Astrocyte of the cerebellum (primary cell): ENCODE measurements at places on chromosomes 7 and 10.
A peak's percentile ranks its signal among the peaks of the same experiment; 100 is the strongest.

DNA sequence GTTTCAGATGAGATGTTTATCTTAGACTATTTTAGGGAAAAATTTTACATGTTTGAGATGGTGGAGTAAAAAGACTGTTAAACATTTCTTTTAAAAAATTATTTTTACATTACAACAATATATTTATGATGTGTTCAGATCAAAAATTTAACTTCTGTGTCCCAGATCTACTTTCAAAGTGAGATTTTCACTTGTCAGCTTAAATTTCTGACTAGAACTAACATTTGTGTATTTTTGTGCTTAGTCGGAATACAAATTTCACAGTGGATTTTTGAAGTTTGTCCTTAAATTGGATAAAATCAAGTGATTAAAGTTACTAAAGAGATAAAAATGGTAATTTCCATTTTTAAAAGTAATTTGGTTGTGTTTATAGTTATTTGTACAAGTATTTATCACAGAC is 24.9 kb downstream of the TMEM106B start:
- no peak for DNase-seq

- DNase-seq = no peak
Observed at GRCh38 chr7:128037081-128037480, 5.8 kb upstream of the LRRC4 start.

DNA sequence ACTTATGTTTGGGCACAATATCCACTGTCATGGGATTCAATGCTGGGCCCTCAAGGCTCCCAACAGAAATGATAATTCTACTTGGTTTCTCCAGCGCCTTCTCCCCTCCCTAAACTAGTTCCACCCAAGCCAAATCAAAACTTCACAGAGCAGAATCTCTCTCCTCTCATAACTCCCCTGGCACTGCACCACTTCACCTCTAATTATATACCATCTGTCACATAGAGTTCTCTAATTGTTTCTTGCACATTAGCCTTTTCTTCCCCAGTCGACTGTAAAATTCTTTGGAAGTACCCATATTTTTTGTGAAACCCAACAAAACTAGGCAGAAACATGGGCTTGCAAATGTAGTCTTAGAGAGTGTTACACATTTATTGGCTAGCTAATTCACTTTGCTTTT is 8.1 kb downstream of the SGMS1 start:
- no peak for DNase-seq

DNA sequence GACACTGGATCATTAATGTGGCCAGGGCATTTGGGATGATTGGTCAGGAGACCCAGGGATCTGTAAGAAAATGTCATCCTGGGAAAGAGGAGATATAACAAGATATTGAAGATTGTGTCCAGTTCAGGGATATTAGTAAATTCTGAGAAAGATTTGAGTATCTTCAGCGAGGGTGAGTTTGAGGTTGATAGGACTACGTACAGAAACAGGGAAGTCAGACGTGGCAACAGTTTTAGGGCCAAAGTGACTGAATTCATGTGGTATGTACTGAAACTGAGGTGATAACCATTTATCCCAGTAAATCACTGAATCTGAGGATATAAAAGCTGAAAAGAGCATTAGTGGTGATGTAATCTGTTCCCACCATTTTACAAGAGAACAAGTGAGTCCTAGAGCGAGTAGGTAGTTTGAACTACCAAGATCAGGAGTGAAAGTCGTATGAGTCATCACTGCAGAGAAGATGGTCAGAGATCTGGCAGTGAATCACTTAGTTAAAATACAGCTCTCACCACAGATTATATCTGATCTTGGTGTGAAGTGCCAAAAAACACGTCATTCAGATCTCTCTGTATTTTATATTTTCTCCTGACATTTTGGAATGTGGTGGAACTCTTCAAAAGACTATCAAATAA is 220.5 kb downstream of the CDK14 start:
- peak; percentile 96 for DNase-seq

GRCh38 chr7:107940951-107941350 is 50.0 kb downstream of the DLD start:
- DNase-seq = no peak
